ENCODE measurements at places on chromosomes 7 and 10. TPM values are rescaled to one million over a fixed set of nuclear protein-coding genes. Genes with fewer than 3 reads are reported as not detected.
A peak's percentile ranks its signal among the peaks of the same experiment; 100 is the strongest.

The DRGX gene
- not detected for total RNA-seq

- no peaks in the 10 kb centered on the region for H3K27me3 ChIP-seq
- H3K36me3 ChIP-seq = no peaks in the 10 kb centered on the region
- no peak overlapping the region for H3K27ac ChIP-seq
- DNase-seq = no peak
- H3K4me3 ChIP-seq = no peak overlapping the region
Measured at GRCh38 chr7:2007551-2007950, 225.2 kb downstream of the MAD1L1 start.

DNA sequence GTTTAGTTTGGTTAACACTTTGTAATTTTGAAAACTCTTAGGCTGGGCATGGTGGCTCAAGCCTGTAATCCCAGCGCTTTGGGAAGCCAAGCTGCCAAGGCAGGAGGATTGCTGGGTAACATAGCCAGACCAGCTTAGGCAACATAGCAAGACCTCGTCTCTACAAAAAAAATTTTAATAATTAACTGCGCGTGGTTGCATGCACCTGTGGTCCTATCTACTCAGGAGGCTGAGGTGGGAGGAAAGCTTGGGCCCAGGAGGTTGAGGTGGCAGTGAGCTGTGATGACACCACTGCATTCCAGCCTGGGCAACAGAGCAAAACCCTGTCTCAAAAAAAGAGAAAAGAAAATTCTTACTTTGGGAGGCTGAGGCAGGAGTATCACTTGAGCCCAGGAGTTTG lies 18.2 kb downstream of the MYOZ1 start:
- no peaks in the 10 kb centered on the region for H3K27me3 ChIP-seq
- no peak overlapping the region for H3K27ac ChIP-seq
- H3K36me3 ChIP-seq = no peaks in the 10 kb centered on the region
- DNase-seq = no peak
- no peak overlapping the region for H3K4me3 ChIP-seq
- peaks cover 15% of the 10 kb centered on the region for H3K4me1 ChIP-seq

The UNCX gene
- not detected for total RNA-seq

GRCh38 chr7:7766671-7767070 lies 48.3 kb upstream of the RPA3 start:
- H3K36me3 ChIP-seq = no peaks in the 10 kb centered on the region
- no peaks in the 10 kb centered on the region for H3K27me3 ChIP-seq
- DNase-seq = no peak
- H3K4me1 ChIP-seq = peaks cover 10% of the 10 kb centered on the region
- H3K4me3 ChIP-seq = no peak overlapping the region

GRCh38 chr7:115559877-115560276 lies 470.7 kb downstream of the TFEC start:
- no peaks in the 10 kb centered on the region for H3K36me3 ChIP-seq
- H3K4me3 ChIP-seq = no peak overlapping the region
- no peak for DNase-seq
- no peaks in the 10 kb centered on the region for H3K4me1 ChIP-seq
- no peaks in the 10 kb centered on the region for H3K27me3 ChIP-seq

GRCh38 chr10:125094806-125095205 lies 65.6 kb downstream of the CTBP2 start:
- H3K4me1 ChIP-seq = peaks cover 68% of the 10 kb centered on the region
- no peaks in the 10 kb centered on the region for H3K36me3 ChIP-seq
- no peak for DNase-seq
- no peak overlapping the region for H3K27ac ChIP-seq
- no peak overlapping the region for H3K4me3 ChIP-seq

The IDI2 gene
- 0.35 TPM for total RNA-seq

GRCh38 chr7:26318921-26319320 lies 27.3 kb downstream of the SNX10 start:
- H3K4me1 ChIP-seq = no peaks in the 10 kb centered on the region
- H3K27me3 ChIP-seq = no peaks in the 10 kb centered on the region
- H3K36me3 ChIP-seq = no peaks in the 10 kb centered on the region
- no peak overlapping the region for H3K4me3 ChIP-seq
- no peak overlapping the region for H3K27ac ChIP-seq
- DNase-seq = no peak

The CACNA2D1 gene
- total RNA-seq = 53.9 TPM

- DNase-seq = no peak
- H3K27ac ChIP-seq = no peak overlapping the region
- no peaks in the 10 kb centered on the region for H3K27me3 ChIP-seq
- no peaks in the 10 kb centered on the region for H3K36me3 ChIP-seq
- no peak overlapping the region for H3K4me3 ChIP-seq
Measured at GRCh38 chr10:71790749-71791440, 17.6 kb upstream of the VSIR start.

DNA sequence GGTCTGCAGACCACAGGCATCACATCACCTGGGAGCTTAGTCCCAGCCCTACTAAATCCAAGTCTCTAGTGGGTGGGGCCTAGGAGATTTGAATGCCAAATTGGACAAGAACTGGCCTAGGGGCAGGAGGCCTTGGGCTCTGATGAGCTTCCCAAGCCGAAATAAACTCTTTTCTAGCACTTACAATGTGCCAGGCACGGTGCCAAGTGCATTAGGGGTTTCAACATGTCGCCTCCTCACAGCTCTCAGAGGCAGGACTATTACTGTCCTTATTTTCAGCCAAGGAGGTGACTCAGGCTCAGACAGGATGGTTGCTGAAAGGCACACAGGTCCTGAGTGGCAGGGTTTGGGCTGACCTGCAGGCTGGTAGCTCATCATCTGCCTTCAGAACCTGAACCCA lies 9.2 kb upstream of the CPA1 start:
- DNase-seq = no peak
- H3K27me3 ChIP-seq = no peaks in the 10 kb centered on the region
- no peak overlapping the region for H3K4me3 ChIP-seq
- no peak overlapping the region for H3K27ac ChIP-seq

DNA sequence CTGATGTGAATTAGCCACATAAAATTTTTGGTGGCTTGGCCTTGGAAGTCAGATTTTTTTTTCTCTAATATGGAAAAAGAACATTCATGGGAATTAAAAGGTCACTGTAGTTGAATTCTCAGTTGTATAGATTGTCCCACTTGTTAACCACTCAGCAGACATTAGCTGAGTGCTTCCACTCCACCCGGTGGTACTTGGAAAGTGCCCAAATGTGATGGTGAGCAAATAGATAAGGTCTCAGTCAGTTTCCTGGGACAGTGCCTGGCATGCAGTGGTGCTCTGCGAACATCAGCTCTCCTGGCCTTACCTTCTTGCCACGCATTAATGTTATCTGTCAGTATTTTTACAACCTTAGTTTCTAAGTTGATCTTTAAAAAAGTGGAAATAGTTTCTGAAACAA lies 1.4 kb downstream of the ATP5F1C start:
- H3K4me1 ChIP-seq = peaks cover 30% of the 10 kb centered on the region
- DNase-seq = peak; percentile 66
- H3K4me3 ChIP-seq = peak overlapping the region; percentile 97
- no peaks in the 10 kb centered on the region for H3K27me3 ChIP-seq
- H3K27ac ChIP-seq = peak overlapping the region; percentile 98
- H3K36me3 ChIP-seq = no peaks in the 10 kb centered on the region

The FAM237B gene
- not detected for total RNA-seq

- no peak overlapping the region for H3K4me3 ChIP-seq
- H3K4me1 ChIP-seq = no peaks in the 10 kb centered on the region
Measured at GRCh38 chr7:119413314-119413805, 859.6 kb upstream of the KCND2 start.

- no peaks in the 10 kb centered on the region for H3K27me3 ChIP-seq
- no peak for DNase-seq
- peaks cover 78% of the 10 kb centered on the region for H3K4me1 ChIP-seq
- no peak overlapping the region for H3K4me3 ChIP-seq
Measured at GRCh38 chr10:80173466-80173865, 31.9 kb downstream of the ANXA11 start.

The DPYSL4 gene
- total RNA-seq = 29.9 TPM

DNA sequence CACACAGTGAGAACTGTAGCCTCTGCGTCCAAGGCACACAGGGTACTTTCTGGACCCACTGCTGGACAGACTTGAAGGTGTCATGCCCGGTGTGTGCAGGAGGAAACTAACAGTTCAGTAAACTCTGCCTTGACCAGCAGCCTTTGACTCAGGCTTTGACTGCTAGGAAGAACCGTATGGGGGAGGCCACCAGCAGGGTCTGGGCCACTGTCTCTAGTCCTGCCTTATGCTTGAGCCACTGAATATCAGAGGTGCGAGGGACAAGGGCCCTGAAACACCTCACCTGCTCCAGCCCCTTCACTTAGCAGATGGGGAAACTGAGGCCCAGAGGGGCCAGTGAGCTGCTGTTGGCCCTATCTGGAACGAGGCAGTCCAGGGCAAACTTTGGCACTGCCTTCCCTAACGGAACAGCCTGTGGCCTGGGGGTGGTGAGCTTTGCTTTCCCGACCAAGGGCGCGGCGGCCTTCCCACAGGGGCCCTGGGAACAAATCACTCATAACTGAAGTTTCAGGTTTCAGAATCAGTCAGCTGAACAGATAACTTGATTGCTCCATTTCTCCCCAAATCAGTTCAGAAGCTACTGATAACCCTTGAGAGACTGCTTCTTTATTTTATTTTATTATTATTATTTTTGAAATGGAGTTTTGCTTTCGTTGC lies 130.0 kb downstream of the FAM53B start:
- no peaks in the 10 kb centered on the region for H3K27me3 ChIP-seq
- DNase-seq = no peak
- H3K27ac ChIP-seq = no peak overlapping the region
- no peak overlapping the region for H3K4me3 ChIP-seq
- H3K36me3 ChIP-seq = no peaks in the 10 kb centered on the region

The DKK1 gene
- not detected for total RNA-seq

DNA sequence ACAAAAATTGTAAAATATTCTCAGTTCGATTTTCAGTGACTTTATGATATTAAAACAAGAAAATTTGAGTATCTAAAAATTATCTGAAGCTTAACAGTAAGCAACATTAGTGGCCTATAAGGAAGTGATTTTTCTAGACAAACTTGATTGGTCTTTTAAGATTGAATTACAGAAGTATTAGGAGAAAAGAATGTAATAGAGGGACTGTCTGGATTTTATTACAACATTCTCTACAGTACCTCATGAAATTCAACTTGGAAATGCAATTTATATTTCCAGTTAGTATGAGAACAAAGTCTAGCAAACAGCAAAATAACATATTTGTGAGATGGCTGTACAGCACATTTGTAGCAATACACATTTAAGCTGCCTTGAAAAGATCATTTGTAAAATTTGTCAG lies 18.8 kb downstream of the REEP3 start:
- no peak for DNase-seq
- H3K36me3 ChIP-seq = no peaks in the 10 kb centered on the region
- no peaks in the 10 kb centered on the region for H3K27me3 ChIP-seq
- H3K4me3 ChIP-seq = no peak overlapping the region
- H3K4me1 ChIP-seq = peaks cover 2% of the 10 kb centered on the region

- DNase-seq = no peak
- peak overlapping the region; percentile 87 for H3K27ac ChIP-seq
- no peaks in the 10 kb centered on the region for H3K27me3 ChIP-seq
- peak overlapping the region; percentile 58 for H3K4me3 ChIP-seq
Measured at GRCh38 chr7:105677817-105678573, 96.7 kb upstream of the EFCAB10 start.

- no peaks in the 10 kb centered on the region for H3K27me3 ChIP-seq
- no peak overlapping the region for H3K27ac ChIP-seq
- peaks cover 42% of the 10 kb centered on the region for H3K4me1 ChIP-seq
- no peak for DNase-seq
- H3K4me3 ChIP-seq = no peak overlapping the region
Measured at GRCh38 chr10:79277579-79278269, 69.5 kb upstream of the PPIF start.

DNA sequence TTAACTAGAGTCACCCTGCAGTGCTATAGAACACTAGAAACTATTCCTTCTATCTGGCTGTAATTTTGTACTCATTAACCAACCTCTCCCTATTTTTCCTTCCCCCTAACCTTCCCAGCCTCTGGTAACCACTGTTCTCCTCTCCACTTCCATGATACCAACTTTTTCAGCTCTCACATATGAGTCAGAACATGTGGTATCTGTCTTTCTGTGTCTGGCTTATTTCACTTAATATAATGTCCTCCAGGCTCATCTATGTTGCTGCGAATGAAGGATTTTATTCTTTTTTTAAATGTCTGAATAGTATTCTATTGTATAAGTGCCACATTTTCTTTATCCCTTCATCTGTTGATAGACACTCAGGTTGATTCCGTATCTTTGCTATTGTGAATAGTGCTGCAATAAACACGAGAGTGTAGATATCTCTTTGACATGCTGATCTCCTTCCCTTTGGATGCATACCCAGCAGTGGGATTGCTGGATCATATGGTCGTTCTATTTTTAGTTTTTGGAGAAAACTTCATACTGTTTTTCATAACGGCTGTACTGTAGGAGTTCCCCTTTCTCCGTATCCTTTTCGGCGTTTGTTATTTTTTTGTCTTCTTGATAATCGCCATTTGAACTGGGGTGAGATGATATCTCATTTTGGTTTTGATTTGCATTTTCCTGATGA lies 101.4 kb downstream of the FAM107B start:
- no peak for DNase-seq
- no peaks in the 10 kb centered on the region for H3K27me3 ChIP-seq
- H3K36me3 ChIP-seq = no peaks in the 10 kb centered on the region
